ENCODE measurements at places on chromosomes 4 and X. TPM values are rescaled to one million over a fixed set of nuclear protein-coding genes. Genes with fewer than 3 reads are reported as not detected.
A peak's percentile ranks its signal among the peaks of the same experiment; 100 is the strongest.

- DNase-seq, result no peak
Observed at GRCh38 chr4:38831653-38832052, 25.0 kb downstream of the TLR6 start.

DNA sequence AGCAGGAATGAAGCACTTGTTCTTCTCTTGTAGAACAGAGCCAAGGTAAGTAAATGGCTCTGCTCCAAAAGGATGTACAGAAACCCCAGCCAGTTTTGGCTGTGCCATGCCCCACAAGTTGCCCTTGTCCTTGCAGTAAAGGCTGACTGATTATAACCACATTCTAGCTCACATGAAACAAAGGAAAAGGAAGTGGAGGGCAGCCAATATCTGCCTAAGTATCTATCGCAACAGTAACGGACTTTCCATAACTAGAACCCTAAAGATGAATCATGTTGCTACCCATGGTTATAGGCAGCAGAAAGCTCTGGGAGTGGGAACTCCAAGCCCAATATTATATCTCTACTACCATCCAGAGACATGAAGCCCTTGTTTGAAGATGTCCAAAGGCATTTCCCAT, 95.7 kb downstream of the COMMD8 start:
- no peak for DNase-seq

Gene FHDC1
- total RNA-seq, result 3.6 TPM

DNA sequence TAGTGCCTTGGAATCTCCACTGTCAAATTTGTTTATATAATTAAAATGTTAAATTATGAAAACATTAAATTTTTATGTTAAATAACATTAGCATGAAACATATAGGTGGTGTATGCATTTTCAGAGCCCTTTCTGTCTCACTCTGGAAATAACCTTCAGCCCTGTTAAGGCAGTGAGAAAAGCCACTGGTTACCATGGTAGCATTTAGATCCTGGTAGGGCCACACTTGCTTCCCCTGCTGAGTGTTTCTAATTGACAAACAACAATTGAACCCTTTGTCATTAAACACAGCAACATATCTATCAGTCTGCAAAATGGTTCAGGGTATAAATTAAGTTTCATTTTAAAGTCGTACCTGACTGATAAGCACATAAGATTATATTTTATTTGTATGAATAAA, 63.5 kb downstream of the PDK3 start:
- no peak for DNase-seq

GRCh38 chr4:113987382-113987941, 8.0 kb upstream of the ARSJ start:
- no peak for DNase-seq

DNA sequence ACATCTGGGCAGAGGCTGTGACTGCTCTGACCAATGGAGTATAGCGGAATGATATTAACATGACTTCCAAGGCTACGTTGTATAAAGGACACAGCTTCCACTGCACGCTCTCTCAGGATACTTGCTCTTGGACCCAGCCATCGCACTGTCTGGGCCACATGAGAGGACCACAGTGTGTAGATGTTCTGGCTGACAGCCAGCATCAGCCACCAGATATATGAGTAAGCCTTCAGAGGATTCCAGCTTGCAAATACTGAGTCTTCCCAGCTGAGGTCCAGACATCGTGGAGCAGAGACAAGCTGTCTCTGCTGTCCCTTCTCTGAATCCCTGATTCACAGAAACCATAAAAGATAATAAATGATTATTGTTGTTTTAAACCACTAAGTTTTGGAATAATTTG, 146.8 kb upstream of the USP9X start:
- peak; percentile 42 for DNase-seq

GRCh38 chr4:57085278-57085677, 24.9 kb downstream of the IGFBP7 start:
- DNase-seq, result no peak

- DNase-seq, result no peak
Observed at GRCh38 chrX:27446423-27446822, 16.7 kb downstream of the PPP4R3C start.

DNA sequence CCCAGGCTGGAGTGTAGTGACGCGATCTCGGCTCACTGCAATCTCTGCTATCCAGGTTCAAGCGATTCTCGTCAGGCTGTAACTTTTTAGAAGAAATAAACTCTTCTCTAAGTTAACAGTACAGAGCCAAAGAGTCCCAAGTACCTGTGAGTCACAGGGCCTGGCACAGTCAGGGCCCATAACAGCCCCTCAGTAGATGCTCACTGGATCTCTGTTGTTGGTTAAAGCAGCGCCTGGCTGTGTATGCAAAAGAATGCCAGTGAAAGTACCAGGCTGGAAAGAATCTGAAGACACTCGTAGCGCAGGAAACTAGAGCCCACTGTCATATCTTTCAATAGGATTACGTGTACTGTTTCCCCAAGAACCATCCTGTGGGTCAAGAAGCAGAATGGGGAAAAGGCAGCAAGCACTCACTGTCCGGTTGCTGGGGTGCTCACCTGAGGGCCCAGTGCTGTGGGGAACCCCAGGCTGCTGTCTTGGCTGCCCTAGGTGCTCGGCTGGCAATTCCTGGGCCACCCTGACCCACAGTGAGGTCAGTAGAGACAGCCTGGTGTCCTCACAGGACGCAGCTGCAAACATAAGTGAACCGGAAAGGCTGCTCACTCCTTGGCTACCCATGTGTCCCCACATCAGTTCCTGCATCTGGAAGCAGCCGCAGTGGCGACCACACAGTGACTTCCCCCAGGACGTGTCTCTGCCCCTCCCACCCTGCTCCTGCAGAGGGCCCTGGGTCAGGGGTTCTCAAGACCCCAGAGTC, 3.1 kb upstream of the SLBP start:
- DNase-seq, result peak; percentile 39

- DNase-seq, result no peak
Observed at GRCh38 chrX:40300286-40300890, 202.6 kb upstream of the BCOR start.

Gene MECP2
- total RNA-seq, result 18.6 TPM

Gene FGF16
- 2.3 TPM for total RNA-seq

- peak; percentile 66 for DNase-seq
Observed at GRCh38 chr4:113978561-113979147, 793 bp downstream of the ARSJ start.

DNA sequence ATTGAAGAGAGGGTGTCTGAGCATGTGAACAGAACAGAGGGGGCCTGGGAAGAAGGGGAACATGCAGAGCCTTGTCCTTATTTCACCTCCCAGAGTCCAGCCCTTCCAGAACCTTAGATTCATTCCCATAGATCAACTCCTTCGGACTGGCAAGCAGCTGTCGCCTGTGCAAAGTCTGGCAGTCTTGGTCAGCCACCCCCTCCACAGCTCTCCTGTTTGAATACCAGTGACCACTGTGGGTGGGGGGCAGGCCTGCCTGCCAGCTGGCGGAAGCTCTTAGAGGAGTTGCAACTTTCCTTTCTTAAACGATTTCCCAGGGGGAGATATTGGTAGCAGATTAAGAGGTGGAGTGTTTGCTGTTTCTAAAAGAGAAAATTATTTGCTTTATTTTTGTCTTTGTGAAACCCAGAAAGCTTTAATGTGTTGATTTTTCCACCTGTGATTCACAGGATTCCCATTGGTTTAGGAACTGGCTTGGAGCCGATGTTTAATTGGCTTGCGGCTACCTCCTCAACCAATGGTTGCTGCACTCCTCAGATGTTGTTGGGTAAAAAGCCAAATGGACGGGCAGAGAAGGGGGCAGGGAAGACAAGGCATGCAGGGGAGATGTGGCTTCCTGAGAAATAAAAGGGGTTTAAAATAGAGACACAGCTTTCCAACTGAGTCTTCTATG, 62.2 kb upstream of the PRPS1 start:
- peak; percentile 36 for DNase-seq

Gene XIAP
- total RNA-seq, result 50.8 TPM

Gene PNPLA4
- 10.2 TPM for total RNA-seq

GRCh38 chrX:136261321-136261720, 10.1 kb upstream of the MAP7D3 start:
- no peak for DNase-seq

- peak; percentile 22 for DNase-seq
Observed at GRCh38 chrX:38458071-38458470, 103.3 kb upstream of the TSPAN7 start.

Data from muscle of leg (tissue), 16 donors.